ENCODE measurements at places on chromosomes 2 and 18. TPM values are rescaled to one million over a fixed set of nuclear protein-coding genes. Genes with fewer than 3 reads are reported as not detected.

GRCh38 chr2:67833632-67834031 lies 229.2 kb downstream of the C1D start:
- no peak for DNase-seq

- no peak for DNase-seq
Measured at GRCh38 chr2:63764630-63765029, 77.1 kb upstream of the UGP2 start.

DNA sequence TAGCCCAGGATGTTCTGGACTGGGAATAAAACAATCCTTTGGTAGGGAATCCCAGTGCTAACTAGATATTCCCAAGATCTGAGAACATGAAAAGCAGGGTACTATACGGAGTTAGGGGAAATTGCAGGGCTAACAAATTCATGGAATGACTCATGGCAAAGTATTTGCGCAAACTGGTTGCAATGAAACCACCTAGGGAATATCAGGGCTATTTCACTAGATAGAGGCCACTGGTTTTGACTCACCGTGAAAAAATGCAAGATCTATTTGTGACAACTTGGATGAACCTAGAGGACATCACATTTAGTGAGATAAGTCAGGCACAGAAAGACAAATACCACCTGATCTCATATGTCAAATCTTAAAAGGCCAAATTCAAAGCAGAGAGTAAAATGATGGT lies 233.3 kb downstream of the MBD2 start:
- no peak for DNase-seq

INHA gene
- total RNA-seq: 0.64 TPM

Data from breast epithelium (tissue), 4 donors.